ENCODE measurements at places on chromosomes 2 and 18.

- no peak for DNase-seq
These were observed 23.4 kb downstream of the SAP130 start for GRCh38 chr2:128004509-128004908.

DNA sequence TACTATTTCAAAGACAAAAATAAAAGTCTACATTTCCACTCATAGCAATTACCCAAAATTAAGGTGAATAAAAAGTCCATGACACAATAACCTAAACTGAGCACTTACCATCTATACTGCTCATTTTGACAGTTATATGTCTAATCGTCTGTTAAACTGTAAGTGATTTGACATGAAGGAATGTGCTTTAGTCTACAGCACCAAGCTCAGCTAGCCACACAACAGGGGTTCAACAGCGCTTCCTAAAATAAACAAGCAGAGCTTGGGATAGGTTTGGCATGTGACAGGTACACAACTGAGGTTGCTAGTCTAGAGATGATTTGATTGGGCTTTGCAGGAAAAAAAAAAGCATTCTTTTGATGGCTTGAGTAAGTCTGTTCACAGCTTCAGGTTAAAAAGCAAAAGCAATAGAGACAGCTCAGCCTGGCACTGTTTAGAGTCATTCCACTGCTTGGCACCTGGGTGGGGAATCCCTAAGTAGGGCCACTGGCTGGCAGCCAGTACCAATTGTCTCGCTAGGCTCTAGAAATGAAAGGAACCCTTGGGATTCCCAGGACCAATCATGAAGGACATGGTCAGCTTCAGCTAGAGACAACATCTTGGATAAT, 78.6 kb downstream of the BARD1 start:
- DNase-seq: no peak

DNA sequence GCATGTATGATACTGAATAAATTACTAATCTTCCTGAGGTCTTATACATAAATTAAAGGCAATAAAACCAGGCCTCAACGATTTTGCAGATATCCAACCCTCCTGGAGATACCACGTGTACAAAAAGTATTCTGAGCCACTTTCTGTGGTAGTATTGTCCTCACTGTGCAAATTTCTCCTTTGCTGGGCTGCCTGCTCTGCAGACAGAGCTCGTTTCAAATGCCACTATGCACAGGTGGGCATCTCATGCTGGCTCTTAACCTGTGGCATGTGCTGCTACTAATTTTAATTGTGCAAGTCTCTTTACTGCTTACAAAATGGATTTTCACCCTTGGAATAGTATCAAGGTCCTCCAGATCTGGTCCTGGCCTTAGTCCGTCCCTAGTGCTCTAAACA, 66.4 kb upstream of the SLC16A14 start:
- no peak for DNase-seq

DNA sequence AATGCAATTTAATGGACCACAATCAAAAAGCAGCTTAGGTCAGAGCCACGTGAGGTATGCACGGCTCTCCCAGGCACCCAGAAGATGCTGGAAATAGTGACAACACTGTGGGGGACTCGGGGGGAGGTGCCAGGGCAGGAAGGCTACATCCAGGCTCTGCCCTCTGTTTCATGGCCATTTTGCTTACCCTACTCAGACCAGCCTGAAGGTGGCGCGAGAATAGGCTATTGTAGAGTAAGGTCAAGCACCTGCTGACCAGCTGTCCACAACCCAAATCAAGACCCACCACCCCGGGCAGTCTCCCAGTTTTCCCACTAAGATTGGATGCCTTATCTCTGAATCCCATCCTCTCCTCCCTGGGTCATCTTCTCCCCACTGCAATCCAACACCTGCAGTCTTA, 115.7 kb downstream of the VIT start:
- DNase-seq: no peak

DNA sequence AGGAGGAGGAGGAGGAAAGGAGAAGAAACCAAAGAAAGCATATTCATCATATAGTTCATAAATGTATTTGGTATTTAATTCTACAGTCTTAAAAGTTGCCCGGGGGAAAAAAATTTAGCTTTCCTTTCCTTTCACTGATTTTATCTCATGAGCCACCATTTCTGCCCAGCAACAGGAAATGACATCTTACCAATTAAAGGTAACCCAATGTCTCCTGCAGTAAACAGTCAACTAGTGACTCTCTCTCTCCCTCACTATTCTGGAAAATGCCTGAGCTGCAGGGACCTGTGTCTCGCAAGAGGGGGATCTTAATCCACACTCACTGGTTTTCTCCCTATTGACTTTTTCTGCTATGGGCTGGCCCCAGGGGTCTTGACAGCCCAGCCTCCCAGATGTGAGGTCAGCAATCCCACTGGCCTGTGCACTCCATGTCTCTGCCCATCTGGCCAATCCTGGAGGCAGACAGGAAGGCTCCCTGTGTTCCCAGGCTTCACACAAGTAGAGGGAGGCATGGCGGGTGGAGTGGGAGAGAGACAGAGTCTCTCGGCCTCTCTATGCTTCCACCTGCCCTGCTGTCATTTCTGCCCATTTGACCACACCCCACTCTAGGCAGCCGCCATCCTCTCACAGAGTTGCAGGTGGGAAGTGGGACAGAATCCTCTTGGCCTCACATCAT, 85.4 kb upstream of the CABLES1 start:
- no peak for DNase-seq

GRCh38 chr2:7672685-7673071, 755.5 kb downstream of the RNF144A start:
- DNase-seq: no peak

- DNase-seq: no peak
These were observed 70.6 kb upstream of the TCF7L1 start for GRCh38 chr2:85062565-85062964.

DNA sequence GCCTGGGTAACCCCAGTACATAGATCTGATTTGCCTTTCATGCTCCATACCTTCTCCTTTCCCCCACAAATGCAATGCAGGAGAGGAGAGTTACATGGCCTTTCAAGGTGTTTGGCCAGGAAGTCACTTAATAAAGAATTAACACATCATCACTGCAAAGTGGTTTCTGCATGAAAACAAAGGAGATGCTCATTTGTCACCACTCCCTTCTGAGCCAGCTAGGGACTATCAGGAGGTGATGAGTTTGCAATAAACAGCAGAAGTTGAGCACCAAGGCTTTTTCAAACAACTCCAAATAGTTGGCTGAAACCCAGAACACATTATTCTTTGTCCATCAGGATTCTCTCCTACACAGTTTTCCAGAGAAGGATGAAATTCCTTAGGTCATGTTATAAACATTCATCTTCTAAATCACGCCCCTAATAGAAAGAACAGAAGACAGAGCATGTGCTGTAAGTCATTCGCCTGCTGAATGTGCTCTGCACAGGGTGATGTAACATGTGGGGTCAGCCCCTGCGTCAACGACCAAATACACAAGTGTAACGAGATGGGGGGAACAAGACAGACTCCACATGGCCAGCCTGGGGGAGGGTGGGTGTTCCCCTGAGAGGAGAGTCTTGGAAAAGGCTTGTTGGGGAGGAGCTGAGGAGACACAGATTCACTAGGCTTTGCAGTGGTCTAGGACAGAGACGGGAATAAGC, 87.3 kb upstream of the RMDN2 start:
- no peak for DNase-seq

- no peak for DNase-seq
These were observed 10.6 kb downstream of the ZFP36L2 start for GRCh38 chr2:43215673-43216255.

- DNase-seq: no peak
These were observed 193.1 kb downstream of the ZEB2 start for GRCh38 chr2:144326825-144327224.

DNA sequence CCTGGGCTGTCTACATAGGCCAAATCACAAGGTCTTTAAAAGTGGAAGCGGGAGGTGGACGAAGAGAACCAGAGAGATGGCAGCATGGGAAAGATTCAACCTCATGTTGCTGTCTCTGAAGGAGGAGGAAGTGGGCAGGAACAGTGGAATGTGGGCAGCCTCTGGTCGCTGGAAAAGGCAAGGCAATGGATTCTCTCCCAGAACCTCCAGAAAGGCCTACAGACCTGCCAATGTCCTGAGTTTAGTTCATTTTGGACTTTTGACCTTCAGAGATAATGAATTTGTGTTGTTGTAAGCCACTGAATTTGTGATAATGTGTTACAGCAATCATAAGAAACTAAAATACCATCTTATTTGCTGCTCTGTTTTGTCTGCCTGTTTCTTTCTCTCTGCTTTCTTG, 122.5 kb downstream of the RNF152 start:
- no peak for DNase-seq

DNA sequence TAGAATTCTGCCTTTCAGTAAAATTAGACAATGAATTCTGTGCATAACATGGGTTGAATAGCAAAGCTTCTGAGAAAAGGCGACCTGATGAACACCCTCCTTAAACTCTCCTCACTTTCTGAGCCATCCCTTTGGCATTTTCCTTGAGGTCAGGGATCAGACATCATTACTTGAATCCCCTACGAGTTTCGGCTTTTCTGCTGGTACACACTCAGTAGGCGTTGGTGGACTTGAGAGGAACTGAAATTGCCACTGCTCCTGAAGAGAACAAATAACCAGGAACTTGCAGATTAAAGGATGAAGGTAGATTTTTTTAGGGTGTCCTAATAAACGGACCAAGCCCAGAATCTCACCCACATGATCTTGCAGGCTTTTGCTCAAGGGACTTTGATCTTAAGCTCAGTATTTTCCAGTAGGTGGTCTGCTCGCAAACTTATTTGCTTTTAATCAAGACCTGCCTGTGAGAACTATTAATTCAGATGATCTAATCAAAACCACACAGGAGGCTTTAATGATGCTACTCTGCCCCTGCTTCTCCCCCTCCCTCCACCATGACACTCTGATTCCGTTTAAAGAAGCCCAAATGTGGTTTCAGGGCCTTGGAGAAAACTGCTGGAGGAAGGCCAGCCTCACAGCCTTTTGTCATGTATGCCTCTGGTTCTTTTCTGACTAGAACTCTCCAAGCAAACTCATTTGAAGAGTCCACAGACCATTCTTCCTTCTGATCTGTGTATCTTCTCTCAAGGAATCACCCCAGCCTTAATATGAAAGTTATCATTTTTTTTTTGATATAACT, 124.9 kb downstream of the PRKCE start:
- no peak for DNase-seq

GRCh38 chr18:25457601-25458000, 105.6 kb upstream of the ZNF521 start:
- no peak for DNase-seq

DNA sequence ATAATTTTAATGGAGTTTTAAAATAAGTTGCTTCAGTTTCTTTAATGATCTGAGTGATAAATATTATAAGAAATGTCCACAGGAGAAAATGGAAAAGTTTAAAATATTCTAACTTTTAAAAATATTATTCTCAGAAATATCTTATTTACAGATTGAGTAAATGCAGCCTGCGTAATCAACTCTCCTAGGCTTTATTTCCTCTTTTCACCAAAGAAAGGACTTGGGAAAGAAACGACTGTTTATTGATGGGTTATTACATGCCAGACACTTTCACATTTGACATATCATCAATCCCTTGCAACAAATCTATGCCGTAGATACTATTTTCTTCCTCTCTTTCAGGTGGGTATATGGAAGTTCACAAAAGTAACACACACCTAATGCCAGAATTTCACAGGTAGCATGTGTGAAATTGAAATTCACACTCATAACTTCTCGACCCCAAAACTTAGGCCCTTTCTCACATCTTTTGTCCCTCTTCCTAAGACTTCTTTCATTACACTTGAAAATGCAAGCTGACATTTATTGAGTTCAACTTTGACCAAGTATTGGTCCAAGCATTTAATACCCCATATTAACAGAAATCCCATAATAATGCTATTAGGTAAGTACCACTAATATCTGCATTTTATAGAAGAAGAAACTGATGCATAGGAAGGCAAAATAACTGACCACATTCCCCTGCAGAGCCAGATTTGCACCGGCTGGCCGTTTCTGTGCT, 49.2 kb downstream of the MYOM1 start:
- no peak for DNase-seq

DNA sequence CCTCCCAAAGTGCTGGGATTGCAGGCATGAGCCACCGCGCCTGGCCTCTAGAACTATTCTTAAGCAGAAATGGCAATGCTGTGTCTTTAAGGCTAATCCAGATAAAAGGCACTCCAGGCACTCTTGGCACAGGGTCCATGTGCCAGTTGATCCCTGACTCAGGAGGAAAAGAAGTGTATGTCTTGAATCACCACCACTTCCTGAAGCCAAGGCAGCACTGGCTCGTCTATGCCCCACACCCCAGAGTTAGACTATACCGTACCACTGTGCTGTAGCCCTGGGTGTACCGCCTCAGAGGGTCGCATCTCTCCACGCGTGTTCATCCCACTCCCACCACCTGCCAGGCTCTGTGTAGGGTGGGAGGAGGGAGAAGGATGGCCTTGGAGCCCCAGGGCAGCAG, 9.0 kb downstream of the TNFRSF11A start:
- DNase-seq: no peak

DNA sequence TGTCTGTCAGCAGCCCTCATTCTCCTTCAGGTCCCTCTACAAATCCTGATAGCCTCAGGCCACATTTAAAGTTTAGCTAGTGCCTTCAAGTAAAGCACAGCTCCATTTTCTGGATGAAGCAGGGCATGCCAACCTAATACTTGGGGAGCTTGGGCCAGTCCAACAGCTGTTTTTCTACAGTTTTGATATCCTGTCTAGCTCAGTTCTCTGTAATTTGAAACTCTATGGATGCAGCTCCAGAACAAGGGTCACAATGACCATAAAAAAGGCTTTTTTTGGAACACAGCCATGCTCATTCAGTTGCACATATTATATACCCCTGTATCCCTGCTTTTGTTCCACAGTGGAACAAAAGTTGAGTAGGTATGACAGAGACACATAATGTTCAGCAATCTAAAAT, 373.5 kb downstream of the SUCLG1 start:
- DNase-seq: no peak

DNA sequence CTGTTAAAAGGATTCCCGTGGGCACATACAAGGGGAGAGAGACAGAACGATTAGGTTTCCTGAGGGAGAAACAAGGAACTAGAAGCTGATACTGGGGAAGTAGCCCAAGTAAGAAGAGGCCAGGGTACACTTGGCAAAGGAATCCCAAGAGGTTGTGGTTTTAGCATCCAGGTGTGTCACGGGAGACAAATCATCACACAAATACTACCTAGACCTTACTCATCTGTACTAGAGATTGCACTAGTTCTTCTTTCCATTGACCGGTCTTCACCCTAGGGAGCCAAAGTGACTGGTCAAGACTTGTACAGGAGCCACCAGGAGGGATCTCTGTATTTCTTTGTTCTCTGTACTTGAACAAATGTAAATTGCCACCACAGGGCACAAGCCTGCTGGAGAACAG, 14.2 kb upstream of the NR4A2 start:
- DNase-seq: no peak

DNA sequence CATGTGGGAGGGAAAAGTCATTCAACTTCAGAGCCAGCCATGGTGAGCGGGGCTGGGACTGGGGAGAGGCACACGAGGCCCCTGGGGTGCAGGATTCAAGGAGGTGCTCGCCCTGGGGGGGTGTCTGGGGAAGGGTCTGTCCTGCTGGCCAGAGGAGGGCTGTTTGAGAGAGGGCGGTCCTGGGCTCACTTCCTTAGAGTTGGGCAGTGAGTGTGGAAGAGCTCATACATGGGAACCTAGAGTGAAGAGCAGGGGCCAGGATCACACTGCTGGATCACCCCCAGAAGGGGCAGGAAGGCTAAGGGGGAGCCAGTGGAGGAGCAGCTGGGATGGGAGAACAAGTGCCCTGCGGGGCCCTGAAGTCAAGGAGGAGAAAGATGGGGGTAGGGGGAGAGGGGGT, 6.5 kb downstream of the SH3BP4 start:
- no peak for DNase-seq

- DNase-seq: no peak
These were observed 162.9 kb downstream of the MTCL1 start for GRCh38 chr18:8868276-8868675.

Measured in activated T-cell treated with anti-CD3 and anti-CD28 coated beads for 4 hours (primary cell).